ENCODE measurements at places on chromosomes 16 and 17.

DNA sequence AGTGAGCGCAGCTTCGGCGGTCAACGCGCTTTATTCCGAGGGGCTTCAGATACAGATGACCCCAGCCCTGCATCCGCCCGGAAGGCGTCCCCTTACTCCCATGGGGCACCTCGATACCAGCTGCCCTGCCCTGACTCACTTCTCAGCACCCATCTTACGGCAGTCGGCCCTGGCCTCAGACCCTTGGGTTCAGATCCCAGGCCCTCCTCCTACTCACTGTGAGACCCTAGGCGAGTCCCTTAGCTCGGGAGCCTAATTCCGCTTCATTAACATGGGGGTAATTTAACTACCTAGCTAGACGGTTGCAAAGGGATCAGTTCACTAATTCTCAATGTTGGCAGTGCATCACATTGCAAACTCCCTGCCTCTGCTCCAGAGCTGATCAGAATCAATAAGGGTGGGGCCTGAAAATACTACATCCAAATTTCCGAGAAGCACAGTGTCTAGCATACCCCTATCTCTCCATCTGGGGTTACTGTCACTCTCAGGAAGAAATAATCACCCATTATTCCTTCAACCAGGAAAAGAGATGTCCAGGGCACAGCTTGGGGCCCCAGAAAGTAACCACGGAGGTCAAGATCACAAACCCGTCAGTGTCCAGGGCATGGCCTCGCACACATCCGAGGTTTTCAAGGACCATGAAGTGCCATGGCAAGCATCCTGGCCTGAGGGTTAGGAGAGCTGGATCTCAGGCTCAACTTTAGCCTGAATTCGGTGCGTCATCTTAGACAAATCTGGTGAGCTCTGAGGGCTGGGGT lies 415 bp upstream of the FLOT2 start:
- no peak for DNase-seq

DNA sequence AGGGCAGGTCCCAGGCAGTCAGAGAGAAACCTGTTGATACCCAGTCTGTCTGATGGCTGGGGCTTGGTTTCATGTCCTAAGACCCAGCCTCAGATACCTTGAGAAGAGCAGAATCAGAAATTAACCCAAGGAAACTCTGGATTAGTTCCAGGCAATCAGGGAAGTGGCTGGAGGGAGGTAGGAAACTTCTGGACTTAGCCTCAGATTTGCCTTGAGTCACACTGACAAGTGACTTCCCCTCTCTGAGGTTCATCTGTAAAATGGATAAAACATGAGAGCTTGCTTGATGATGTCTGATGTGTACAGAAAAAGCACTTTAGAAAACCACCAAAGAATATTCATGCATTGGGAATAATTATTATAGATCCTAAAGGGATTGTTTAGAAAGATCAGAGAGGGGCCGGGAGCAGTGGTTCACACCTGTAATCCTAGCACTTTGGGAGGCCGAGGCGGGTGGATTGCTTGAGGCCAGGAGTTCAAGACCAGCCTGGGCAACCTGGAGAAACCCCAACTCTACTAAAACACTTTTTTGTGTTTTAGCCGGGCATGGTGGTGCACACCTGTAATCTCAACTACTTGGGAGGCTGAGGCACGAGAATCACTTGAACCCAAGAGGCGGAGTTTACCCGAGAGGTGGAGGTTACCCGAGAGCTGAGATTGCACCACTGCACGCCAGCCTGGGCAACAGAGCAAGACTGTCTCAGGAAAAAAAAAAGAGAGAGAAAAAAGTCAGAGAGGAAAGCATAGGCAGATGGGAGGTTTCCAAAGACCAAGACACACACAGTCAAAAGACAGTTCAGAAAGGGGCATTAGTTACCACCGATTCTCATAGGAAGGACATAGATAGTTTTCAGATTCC lies 3.8 kb downstream of the CIITA start:
- no peak for DNase-seq

- DNase-seq = no peak
These were observed at the start of gene PRKCB for GRCh38 chr16:23835390-23836077. TSS of gene PRKCB (plus strand) at chr16:23835983.

DNA sequence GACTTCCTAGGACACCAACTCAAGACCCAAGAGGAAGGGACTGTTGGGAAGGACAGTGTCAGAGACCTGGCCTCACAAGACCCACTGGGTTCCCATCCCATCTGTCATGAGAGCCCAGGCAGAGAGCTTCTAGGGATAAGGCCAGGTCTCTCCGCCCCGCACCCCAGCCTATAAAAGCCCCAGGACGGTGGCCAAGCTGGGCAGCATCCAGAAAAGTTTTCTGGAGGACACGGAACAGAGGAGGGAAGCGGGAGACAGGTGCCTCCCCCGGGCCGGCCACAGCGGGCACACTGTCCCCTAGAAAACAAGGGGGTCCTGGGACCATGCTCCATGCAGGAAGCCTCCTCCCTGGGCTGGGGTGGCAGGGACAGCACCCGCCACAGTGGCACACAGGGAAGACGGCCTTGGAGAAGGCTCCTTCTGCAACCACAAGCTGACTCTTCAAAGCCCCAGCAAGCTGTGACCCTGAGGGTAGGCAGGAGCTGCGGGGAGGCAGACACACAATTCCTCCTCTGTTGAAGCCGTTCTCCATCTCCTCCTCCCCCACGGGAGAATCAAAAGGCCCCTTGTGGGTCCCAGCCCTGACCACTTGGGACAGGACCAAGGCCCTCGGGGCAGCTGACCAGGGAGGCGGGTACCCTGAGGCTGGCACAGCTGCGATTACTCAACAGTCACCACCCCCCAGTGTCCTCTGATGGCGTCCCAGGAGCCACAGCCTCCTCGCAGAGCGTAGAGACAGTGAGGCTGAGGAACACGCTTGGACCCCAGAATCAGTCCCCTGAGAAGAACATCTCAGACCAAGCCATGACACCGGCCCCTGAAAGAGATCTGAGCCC lies 26.1 kb downstream of the TRPV3 start:
- DNase-seq = no peak

- DNase-seq = no peak
These were observed 20.2 kb downstream of the TENT4B start for GRCh38 chr16:50173316-50173715.

GRCh38 chr16:78297066-78297666 lies 197.7 kb downstream of the WWOX start:
- DNase-seq = no peak

GRCh38 chr16:85750146-85750826 lies 610 bp downstream of the C16orf74 start:
- no peak for DNase-seq

DNA sequence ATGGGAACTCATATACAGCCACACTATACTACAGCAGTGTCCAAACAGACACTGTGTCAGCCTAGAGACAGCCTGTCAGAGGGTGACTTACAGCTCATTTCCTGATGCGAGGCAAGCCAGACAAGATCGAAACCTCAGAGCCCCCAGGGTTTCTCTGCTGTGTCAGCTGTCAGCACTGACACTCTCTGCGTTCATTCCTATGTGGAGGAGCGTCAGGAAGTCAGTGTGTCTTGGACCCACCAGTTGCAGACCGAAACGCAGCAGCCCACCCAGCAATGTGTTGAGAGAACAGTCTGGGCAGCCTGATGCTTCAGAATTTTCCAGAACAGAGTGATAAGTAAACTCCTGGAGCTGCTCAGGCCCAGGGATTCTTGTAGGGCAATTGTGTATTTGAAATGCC lies 20.6 kb upstream of the MAPT start:
- no peak for DNase-seq

GRCh38 chr16:66275775-66276428 lies 90.6 kb upstream of the CDH5 start:
- no peak for DNase-seq

DNA sequence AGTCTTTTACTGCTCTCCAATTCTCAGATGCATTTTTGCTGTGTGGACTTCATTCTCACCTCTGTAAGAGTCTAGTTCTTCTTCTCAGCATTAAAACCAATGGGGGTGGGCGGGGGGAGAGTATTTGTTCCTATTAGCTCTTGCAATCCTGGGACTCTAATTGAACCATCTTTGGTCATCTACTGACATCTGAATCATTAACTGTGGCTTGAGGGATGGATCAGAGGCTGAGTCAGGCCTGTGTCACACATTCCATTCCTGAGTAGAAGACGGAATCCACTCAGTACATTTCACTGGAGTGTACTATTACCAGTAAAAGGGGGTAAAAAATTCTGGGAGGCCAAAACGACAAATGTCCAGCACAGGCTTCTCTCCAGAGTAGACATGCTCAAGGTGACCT lies 12.8 kb upstream of the ZNF23 start:
- DNase-seq = no peak

- DNase-seq = no peak
These were observed 7.9 kb downstream of the KCTD5 start for GRCh38 chr16:2689968-2690801.

- no peak for DNase-seq
These were observed 907 bp downstream of the TRAPPC2L start for GRCh38 chr16:88857728-88858339.

- DNase-seq = no peak
These were observed 6.7 kb downstream of the SLC13A5 start for GRCh38 chr17:6706499-6706898.

DNA sequence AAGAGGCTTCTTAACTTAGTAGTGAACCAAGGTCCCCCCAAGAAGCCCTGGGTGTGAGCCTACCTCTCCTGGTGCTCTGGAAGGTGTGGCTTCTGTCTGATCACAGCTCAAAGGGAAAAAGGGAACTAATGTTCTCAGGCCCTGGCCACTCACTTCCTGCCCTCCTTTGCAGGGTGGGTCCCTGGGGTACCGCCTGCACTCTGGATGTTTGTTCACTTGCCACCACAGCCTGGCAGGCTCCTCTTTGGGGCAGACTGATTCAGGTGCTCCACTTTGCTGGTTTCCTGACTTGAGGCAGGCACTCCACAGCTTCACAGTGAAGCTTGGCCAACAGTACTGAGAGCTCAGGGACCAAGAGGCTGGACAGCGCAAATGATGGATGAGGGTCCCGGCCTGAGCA lies 5.9 kb upstream of the MYO15A start:
- DNase-seq = no peak

DNA sequence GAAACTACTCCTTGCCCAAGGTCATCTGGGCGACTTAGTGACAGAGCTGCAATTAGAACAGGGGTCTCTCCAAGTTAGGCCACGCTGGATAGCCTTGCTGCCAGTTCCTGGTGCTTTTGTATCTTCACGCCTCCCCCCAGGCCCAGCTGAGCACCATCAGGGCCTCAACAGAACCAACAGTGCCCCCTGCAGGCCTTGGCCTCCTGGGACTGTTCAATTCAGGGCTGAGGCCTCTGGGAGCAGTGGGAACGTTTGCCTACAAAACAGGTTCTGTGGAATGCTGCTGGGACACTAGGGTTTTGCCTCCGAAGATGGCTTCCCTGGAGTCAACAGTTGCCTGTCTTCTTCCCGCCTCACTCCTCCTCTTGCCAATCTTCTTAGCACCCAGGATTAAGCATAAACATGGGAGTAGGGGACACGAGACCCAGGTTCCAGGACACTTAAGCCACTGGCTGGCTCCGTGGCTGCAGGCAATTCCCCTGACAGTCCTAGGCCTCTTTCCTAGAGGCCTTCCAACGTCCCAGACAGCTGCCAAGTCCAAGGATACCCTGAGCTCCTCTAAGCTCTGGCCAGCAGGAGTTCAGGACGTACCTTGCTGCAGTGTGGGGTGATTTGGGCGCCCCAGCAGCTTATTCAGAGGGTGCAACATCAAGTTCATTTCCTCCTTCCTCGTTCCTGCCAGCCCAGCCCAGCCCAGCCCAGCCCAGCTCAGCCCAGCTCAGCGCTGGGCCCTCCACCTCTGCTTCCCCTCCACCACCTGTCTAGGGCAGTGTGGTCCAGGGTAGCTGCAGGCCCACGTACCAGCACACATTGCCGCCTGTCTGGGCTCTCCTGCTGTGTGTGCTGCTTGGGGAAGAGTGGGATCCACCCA lies 246.6 kb upstream of the RPL38 start:
- DNase-seq = no peak

DNA sequence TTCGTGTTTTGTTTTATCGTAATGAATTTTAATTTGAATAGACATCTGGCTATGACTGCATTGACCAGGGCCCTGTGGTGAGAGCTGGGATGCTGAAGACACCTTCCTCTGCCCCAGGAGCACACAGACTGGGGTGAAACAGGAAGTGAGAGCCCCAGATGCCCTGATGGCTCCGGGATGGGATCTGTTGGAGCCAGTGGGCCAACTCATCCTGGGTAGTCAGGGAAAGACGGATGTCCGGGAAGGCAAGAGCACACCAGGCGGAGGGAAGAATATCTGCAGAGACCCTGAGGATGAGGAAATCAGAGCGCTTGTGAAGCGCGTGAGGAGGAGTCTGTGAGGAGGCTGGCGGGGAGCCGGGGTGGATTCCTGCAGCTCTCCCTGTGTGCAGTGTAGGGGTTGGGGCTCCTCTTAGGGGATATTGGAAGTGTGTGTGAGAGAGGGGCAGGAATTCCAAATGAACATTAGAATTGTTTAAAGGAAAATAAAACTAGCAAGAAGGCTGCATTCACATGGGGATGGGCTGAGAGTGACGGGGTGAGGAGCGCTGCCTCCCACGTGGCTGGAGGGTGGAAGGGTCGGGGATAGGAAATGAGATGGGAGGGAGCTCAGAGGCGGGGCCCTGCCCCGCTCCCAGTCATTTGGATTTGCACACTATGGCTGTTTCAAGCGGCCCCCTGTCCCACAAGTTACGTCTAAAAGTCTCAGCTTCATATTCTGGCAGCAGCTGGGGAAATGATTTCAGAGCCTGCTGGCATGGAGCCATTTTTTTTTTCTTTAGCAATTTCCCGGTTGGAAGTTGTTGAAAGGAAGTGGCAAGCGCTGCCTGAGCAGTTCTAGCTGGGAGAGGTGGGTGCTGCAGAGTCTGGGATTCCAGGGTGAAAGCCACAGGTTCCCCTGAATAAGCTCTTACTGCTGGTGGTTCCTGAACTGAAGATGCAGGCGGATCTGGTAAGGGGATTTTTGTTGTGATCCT lies 71.2 kb upstream of the LGALS9 start:
- no peak for DNase-seq

GRCh38 chr17:80447790-80448189 lies 28.6 kb downstream of the NPTX1 start:
- no peak for DNase-seq

DNA sequence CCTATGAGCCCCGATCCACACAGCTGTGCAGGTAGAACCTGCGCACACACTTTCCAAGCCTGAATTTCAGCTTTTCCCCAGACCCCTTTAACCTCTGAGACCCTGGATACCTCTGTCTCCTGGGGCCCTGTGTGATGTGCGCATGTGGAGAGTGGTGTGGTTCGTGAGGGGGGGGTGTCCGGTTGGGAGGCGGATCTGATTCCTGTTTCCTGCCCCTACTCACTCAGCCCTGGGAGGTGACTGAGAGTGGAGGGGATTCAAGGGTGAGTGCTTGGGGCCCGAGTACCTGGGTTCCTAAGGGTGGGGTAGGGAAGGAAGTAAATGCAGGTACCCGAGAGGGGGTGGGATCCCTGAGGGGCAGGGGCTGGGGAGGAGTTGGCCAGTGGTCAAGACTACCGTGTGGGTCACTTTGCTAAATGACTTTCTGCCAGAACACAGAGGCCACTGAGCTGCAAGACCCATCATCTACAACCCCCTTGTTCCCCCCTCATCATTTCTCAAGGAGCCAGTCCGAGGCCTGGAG lies 621 bp downstream of the ARHGEF15 start:
- DNase-seq = no peak

GRCh38 chr16:35585411-35585810 lies 2126.0 kb downstream of the TP53TG3F start:
- no peak for DNase-seq

- no peak for DNase-seq
These were observed 7.2 kb downstream of the PLCG2 start for GRCh38 chr16:81786321-81786720.

GRCh38 chr17:45394913-45395568 lies 37.6 kb downstream of the ARHGAP27 start:
- DNase-seq = no peak

- no peak for DNase-seq
These were observed 8.1 kb downstream of the OR2C1 start for GRCh38 chr16:3363793-3364192.
